T-cell (primary cell): ENCODE measurements at places on chromosomes 5 and 9. TPM values are rescaled to one million over a fixed set of nuclear protein-coding genes. Genes with fewer than 3 reads are reported as not detected.

Gene CNTFR
- total RNA-seq, result not detected

Gene ADAMTS13
- 1.5 TPM for total RNA-seq

Gene CRB2
- 0.09 TPM for total RNA-seq

Gene CAMK2A
- total RNA-seq, result not detected

- no peaks in the 10 kb centered on the region for H3K36me3 ChIP-seq
- DNase-seq, result no peak
- H3K27ac ChIP-seq, result no peak overlapping the region
- H3K27me3 ChIP-seq, result no peaks in the 10 kb centered on the region
- no peaks in the 10 kb centered on the region for H3K4me1 ChIP-seq
Measured at GRCh38 chr5:138102454-138103318, 18.9 kb downstream of the WNT8A start.

DNA sequence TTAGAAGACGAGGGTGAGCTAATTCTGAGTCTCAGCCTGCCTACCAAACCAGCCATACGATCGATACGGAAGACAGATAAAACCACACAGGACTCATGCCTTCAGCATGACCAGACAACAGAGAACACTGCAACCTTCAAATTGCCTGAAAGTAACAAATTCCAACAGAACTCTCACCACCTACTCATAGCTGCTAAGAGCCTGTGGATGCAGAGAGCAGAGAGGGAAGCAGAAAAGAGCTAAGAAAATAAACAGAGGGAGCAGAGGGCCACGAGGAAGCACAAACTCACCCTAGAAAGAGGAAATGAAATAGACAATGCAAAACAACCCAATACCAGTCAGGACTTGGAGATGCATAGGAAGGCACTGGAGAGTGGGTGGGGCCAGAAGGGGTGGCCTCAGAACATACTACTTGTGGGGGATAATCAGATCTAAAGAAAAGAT, 86.7 kb upstream of the TAS2R1 start:
- no peaks in the 10 kb centered on the region for H3K36me3 ChIP-seq
- no peak for DNase-seq
- no peak overlapping the region for H3K27ac ChIP-seq
- no peaks in the 10 kb centered on the region for H3K27me3 ChIP-seq
- no peaks in the 10 kb centered on the region for H3K4me1 ChIP-seq
- no peak overlapping the region for H3K4me3 ChIP-seq
